ENCODE measurements at places on chromosomes 5 and 9.

- no peak for DNase-seq
Measured at GRCh38 chr5:19855031-19855430, 133.0 kb downstream of the CDH18 start.

GRCh38 chr5:36304095-36304805 lies 2.5 kb upstream of the RANBP3L start:
- DNase-seq, result no peak

GRCh38 chr5:56253126-56253525 lies 20.0 kb upstream of the ANKRD55 start:
- no peak for DNase-seq

DNA sequence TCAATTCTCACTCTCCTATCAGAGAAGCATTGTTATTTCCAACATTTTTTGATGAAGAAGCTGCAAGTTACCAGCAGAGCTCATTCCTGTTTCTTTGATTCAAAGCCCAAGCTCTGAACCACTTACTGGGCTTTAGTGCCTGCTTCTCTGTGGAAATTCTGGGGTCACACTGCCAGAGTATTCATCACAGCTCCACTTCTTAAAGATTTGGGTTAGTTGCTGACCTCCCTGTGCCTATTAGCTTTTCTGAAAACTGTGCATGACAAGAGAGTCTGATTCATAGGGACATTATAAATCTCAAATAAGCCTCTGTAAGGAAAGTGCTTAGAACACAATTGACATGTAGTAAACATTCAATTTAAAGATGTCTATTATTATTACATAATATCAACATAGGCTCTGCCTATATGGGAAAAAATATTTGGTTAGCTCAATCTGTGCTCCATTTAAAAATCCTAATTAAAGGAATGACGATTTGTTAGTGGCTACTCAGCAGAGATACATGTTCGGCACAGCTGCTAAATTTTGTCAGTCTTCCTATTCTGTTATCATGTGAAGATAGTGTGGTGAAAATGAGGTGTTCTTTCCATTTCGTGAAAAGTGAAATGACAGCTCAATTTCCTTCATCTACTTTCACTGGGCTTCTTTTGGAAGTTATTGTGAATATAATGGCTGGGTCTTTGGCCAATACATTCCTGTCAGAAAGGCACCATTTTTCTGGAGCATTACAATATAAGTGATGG lies 293.0 kb downstream of the KCTD16 start:
- no peak for DNase-seq

DNA sequence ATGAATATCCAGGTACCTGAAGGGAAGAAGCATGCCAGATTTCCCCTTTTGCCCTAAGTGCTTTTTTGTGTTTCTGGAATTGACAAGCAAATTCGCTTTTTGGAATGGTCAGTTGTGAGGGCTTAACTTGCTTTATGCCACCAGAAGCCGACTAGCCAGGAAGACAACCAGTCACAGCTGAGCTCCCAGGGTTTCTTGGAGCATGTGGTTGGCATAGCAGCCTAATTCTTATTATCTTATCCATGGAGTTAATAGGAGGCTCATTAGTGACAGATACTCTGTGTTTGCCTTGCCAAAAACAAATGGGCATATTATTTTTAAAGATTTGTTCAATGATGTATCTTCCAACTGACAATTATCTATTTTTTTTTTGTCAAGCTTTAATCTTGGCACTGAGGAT lies 500.7 kb downstream of the PTPRD start:
- no peak for DNase-seq

DNA sequence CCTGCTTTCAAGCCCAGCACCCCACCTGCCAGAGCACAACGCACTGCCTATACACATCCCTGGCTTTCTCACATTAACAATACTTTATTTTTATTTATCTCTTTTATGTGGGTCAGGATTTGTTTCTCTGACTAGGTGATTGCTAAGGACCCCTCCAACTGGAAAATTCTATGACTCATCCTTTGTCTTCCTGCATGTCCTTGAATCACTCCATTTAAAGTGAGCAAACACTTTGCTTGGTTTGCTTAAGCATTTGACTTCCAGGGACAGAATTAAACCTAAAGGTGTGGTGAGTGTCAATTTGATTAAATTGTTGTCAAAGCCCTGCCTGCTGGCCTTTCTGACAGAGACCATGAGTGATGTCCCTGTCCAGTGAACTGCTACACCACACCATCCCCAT lies 536.5 kb upstream of the BRINP1 start:
- no peak for DNase-seq

DNA sequence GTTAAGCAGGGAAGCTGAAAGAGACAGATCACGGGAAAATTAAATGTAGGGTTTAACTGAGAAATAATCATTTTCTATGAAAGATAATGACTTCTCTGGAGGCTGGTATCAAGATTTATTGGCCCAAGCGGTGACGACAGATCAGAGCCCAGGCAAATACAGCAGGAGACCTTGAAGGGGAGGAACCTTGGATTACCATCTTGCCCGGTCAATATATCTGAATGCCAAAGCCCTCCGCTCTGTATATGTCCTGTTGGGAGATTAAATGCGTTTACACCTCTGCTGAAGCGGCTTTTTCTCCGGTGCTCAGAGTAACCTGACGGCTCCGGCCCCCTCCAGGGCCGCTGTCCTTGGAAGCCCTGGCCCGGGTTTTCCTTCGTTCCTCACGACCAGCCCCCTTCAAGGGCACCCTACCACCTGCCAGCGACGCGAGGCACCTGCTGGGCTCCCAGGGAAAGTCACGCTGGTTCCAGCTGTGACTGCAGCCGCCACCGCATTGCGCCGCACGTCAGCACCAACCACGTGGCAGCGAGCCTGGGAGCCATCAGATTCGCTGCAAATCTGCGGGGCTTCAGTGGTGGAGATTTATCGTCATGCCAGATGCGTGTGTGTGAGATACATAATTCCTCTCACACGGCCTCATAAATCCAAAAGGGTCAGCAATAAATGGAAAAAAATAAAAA lies 4.4 kb upstream of the QSOX2 start:
- no peak for DNase-seq

- DNase-seq, result no peak
Measured at GRCh38 chr9:131708226-131709002, 31.5 kb downstream of the RAPGEF1 start.
